Ascending aorta (tissue), 2 donors: ENCODE measurements at places on chromosomes 16 and 17.
A peak's percentile ranks its signal among the peaks of the same experiment; 100 is the strongest.

DNA sequence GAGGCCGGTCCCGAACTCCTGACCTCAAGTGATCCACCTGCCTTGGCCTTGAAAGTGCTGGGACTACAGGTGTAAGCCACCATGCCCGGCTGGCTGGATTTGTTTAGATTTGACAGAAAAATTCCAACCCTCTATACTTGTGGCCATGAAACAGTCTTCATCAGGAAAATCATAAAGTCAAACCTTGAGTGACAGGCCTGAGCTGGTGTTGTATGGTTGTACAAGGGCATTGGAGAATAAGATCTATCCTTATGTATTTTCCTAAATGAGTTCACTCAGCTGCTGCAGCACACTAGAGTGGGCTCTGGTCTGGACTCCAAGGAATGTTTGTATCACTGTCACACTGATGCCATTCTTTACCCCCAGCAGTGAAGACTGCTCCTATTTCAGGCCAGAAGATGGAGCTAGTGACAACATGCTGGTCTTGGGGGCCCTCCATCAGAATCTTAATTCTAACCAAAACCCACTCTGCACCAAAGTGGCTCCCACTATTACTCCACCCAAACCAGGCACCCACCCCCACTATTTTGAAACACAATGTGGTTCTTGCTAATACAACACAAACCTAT is 27.4 kb downstream of the SNX11 start:
- DNase-seq: no peak

GRCh38 chr17:64055183-64056142 is 35.0 kb upstream of the ICAM2 start:
- DNase-seq: no peak

- DNase-seq: no peak
Measured at GRCh38 chr16:10988164-10988803, 43.9 kb downstream of the CLEC16A start.

- DNase-seq: no peak
Measured at GRCh38 chr16:52537516-52537915, 9.4 kb downstream of the TOX3 start.

DNA sequence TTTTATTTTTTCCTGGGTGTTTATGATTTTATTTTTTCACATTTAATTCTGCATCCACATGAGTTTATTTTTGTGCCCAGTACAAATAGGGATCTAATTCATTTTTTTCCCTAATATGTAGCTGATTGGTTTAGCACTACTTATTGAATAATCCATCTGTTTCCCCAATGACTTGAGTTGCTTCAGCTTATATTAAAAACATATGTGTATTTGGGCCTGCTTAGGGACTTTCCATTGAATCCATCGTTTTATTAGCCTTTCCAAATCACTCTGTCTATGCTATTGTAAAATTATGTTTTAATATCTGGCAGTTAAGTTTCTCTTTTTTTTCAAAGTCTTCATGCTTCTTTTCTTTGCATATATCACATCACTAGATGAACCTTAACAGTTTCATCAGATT is 42.2 kb downstream of the WWP2 start:
- DNase-seq: no peak

DNA sequence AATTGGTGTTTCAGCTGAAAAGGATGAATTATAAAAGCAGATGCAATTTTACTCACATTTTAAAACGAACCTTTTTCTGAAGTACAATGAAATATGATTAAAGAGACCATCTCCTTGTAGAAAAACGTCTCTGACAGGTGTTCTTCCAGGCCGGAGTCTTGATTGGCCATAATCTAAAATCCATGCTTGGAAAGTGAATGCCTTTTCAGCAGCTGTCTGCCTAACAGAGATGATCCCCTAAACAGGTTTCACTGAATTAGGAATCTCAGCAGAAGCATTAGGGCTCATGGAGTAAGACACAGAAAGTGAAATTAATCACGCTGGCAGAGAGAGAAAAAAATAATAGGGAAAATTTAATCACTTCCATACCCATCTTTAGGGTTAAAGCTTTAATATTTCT is 39.3 kb upstream of the IRX5 start:
- no peak for DNase-seq

DNA sequence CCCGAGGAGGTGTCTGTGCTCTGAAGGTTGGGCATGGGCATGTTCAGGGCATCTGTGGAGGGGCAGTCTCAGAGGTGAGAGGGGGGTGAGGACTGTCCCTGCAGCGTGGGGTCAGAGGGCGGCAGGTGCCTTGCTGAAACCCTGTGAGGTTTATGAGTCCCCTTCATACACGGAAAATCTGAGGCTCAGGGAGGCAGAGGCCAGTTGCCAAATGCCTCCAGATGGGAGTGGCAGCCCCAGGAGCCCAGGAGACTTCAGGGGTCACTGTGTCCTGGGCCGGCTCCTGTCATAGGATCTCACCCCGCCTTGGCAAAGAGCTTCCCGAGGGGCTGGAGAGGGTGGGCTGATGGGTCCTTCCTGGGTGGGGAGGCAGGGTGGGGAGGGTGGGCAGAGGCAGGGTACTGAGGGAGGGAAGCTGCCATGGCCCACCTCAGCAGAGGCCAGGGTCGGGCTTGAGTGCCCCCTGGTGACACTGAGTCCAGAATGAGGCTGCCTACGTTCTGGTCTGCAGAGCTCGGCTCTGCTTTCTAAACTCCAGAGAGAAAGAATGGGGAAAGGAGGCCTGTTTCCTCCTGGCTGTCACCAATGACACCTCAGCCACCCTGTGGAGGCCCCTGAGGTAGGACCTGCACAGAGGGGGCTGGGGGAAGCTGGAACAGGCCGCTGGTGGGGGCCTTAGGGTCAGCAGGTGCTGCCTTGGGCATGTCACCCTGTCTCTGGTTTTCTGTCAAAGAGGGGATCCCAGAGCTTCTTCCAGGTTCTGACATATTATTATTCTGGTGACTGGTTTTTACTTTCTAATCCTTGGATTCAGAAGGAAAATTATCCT is 1.1 kb downstream of the LGALS9 start:
- DNase-seq: no peak

DNA sequence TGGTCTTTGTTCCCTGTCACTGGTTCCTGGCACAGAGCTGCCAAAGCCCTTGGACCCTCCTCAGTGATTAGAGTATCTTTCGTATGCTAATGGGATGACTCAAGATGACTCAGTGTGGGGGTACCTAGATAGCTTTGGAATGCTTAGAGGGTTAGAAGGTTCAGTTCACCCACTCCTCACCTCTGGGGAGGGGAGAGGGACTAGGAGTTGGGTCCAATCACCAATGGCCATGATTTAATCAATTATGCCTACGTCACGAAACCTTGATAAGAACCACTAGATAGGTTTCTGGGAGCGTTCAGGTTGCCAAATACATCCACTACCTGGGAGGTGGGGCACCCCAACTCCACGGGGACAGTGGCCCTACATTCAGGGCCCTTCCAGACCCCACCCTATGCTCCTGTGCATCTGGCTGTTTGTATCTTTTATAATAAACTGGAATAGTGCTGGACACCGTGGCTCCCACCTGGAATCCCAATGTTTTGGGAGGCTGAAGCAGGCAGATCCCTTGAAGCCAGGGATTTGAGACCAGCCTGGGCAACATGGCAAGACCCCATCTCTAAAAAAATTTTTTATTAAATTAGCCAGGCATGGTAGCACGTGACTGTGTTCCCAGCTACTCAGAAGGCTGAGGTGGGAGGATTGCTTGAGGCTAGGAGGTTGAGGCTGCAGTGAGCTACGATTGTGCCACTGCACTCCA is 29.2 kb upstream of the LITAF start:
- DNase-seq: no peak

DNA sequence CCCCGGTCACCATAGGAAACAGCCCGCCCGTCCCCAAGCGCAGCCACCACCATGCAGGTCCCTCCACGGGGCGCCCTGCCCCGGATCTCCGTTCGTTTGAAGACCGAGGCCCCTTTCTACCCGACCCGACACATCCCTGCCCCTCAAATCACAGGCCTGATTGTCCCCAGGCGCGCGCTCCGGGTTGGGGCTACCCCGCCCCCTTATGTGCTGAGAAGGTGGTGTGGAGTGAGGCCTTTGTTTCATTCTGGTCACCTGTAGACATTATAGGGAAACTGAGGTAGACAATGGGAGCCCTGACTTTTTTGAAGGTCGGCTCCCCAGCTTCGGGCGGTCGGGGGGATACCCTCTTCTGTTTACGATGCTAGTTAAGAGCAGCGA is 763 bp upstream of the ACTG1 start:
- DNase-seq: no peak

DNA sequence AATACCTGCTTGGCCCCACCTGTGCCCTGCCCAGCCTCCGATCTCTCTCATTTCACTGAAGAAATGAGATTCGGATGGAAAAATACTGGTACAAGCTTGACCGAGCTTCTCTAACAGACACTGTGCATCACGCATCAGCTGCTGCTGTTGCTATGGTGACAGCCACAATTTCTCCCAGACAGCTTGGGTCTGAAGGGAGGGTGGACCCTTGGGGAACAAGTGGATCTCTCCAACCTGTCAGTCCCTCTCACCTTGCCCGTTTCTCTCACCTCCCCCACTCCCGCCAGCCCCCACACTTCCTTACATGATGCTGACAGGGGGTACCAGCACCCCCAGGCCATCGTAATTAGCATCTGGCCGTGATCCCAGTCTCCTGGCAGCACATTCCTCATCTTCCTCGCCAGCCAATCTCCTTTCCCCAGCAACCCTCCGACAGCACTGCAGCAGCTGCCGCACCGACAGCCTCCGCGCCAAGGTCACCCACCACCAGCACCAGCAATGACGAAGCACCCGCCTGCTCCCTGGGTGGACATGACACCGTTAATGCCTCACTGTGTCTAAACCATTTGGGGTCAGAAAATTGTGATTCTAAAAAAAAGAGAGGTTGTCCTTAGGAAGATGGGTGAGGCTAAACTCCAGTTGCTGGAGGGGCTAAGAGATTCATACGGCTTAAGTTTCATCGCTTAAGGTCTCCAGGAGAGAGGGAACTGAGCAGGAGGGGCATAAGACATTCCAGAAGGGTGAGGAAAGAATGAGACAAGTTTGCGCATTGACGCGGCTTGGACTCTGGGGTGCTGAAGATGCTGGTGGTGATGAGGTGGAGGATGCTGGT is 58.6 kb upstream of the TNRC6A start:
- peak; percentile 92 for DNase-seq

- DNase-seq: no peak
Measured at GRCh38 chr17:80125656-80126448, 21.1 kb downstream of the EIF4A3 start.

DNA sequence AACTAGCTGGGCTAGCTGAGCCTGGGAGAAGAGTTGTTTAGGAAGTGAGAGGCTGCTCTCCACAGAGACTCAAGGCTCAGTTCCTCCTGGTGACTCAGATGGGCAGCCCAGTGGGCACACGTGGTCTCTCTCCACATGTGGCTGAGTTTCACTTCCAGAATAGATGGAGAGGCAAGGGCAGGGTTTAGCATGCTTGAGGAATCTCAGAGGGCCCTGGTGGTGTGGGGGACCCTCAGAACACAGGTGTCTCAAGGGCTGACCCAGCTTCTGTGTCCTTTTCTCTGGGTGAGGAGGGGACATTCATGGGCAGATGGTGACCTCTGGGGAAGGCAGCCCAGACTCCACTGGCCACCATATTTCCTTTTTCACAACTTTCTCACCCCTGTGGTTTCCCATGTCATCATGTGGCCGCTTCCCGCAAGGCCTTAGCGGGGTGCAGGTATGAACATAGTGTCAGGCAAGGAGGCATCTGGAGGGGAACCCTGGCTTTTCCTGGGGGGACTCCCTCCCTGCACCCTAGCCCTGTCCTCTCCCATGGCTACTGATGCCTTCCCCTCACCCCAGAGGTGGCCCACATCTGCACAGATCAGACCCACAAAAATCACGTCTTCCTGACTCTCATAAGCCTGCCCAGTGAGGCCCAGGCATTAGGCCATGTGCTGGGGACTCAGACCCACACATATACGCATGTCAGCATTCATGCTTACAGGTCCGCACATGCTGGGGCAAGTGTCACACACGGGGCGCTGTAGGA is 3.3 kb downstream of the GRN start:
- no peak for DNase-seq

DNA sequence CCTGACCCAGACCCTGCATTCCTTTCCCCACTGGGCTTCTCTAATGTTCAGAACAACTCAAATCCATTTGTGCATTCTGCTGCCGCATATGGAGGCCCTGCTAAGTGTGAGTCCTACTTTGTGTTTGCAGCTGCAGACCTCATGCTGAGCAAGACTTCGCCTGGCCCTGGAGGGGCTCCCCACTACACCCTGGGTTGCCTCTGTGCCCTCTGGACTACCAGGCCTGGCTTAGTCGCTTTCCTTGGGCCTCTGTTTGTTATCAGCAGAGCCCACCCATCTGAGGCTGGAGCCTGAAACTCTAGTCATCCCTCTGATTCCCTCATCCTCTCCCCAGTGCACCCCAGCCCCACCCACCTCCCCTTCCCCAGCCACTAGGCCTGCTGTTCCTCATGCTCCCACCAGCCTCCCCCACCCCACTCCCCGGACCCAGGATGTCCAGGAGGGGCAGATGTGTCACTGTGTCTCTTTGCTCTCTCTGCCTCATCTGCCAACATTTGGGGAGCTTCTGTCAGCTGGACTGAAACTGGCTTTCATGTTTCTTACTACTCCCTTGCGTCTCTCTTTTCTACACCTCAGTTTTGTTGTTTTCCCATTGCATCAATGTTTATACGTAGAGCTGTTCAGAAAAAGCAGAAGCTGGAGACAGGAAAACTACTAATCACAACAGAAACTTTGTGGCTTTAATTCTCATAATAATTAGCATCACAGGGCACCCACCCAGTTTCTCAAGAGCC is 17.9 kb upstream of the CD300E start:
- no peak for DNase-seq

- DNase-seq: no peak
Measured at GRCh38 chr16:84517366-84517765, 12.9 kb upstream of the MEAK7 start.

- DNase-seq: no peak
Measured at GRCh38 chr17:49875685-49876084, 27.8 kb upstream of the TAC4 start.

DNA sequence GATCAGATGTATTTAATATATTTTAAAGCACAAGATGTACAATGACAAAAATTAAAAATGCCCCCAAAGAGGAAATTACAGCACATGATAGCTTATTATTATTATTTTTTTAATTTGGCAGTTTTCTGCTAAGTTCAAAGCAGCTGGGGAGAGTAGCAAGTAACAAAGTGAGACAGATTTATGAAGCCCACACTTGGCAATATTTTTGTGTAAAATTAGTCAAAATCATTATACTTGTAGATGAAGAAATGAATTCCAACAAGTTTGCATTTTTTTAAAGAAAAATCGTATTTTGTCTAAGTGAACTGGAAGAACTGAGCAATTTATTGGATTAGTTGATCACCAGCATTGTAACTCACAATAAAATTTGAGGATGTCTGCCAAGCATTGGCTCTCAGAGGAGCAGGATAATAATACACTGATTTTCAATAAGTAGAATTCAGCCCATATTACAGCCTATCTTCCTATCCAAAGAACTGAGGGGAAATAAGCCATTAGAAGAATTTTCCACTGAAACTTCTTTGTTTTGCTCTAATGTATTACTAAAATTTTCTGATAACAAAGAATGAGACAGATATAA is 215.6 kb downstream of the MAP2K6 start:
- DNase-seq: no peak

- no peak for DNase-seq
Measured at GRCh38 chr16:88415381-88415705, 32.6 kb downstream of the ZNF469 start.
